ENCODE measurements at places on chromosomes 7 and 10.

- DNase-seq, result no peak
These were observed 317.6 kb upstream of the PLXDC2 start for GRCh38 chr10:19498393-19499290.

- no peak for DNase-seq
These were observed 86.3 kb upstream of the NPS start for GRCh38 chr10:127462643-127463295.

DNA sequence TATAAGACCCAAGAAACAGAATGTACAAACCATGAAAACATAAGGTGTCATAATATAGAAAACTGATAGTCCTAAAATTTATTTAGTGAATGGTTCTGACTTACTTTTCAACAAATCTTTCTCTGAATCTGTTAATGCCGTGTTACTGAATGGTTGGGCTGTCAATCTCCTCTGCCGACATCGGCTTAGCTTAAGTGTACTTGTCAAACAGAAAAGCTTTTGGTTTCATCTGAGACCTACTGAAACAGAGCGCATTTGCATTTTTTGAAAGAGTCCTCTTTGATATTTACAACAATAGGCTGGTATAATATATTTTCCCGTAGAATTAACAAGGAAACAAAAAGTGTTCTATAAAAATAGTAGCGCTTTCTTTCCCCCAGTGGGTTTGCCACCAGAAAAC lies 120.9 kb upstream of the ZNF804B start:
- DNase-seq, result no peak

GRCh38 chr10:13425397-13425796 lies 77.3 kb upstream of the SEPHS1 start:
- no peak for DNase-seq

GRCh38 chr7:75905785-75906604 lies 9.0 kb upstream of the POR start:
- no peak for DNase-seq

- DNase-seq, result no peak
These were observed 321.5 kb upstream of the NRP1 start for GRCh38 chr10:33655921-33656320.
